ENCODE measurements at places on chromosomes 11 and 22. TPM values are rescaled to one million over a fixed set of nuclear protein-coding genes. Genes with fewer than 3 reads are reported as not detected.

DNA sequence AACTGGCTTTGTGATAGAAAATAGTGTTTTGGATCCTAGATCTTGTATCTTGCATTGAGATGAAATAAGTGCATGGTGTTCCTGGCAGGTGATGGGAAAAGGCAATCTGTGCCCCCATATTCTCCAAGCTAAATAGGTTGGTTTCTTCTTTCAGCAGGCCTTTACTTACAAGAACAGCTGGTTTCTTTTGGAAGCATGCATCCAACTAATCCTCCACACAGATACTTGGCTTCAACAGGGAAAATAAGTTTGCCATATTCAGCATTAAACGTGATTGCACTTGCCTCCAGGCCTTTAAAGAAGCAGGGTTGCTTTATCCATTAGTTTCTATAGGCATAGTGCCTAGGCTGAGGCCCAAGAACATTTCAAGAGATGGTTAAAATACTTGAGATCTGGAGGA lies 59.9 kb downstream of the APIP start:
- no peak overlapping the region for H3K27ac ChIP-seq
- no peaks in the 10 kb centered on the region for H3K4me1 ChIP-seq
- no peaks in the 10 kb centered on the region for H3K27me3 ChIP-seq
- no peak overlapping the region for H3K4me3 ChIP-seq
- no peaks in the 10 kb centered on the region for H3K36me3 ChIP-seq

- DNase-seq, result no peak
- H3K4me1 ChIP-seq, result peaks cover 33% of the 10 kb centered on the region
- H3K27ac ChIP-seq, result peak overlapping the region; percentile 100
- H3K36me3 ChIP-seq, result no peaks in the 10 kb centered on the region
Observed at GRCh38 chr11:86245369-86246292, 1.1 kb downstream of the EED start.

Gene C11orf21
- total RNA-seq, result 0.39 TPM

DNA sequence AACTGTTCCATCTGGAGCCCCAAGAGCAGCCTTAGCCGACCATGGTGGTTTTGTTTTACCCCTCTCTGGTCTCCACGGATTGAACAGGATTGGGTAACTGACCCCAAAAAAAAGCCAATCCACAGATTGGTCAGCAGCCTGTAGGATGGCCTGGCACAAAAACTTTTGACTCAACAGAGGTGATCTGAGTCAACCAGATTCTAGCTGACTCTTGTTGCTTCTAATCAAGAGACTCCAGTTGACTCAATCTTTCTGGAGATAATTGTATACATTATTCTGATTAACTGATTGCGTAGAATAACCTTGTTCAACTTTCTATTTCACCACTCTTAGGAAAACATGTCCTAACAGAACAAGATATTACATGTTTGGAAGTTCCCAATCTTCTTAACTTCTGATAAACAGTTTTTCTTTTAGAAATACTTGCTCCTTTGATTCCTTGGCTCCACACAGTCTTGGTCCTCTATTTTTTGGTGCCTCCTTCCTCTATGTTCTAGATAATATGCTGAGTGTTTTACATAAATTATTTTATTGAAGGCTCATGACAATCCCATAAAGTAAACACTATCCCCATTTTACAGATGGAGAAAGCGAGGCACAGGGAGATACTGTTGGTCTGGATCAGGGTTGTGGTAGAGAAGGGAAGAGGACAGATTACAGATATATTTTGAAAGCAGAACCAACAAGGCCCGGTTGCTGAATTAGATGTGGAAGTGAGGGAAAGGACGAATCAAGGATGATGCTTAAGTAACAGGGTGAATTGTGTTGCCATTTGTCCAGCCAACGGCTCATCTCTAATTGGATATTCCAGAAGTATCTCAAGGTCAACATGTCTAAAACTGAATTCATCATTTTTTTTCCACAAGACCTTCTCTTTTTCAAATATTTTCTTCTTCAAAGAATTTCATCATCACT lies 11.5 kb upstream of the ZC3H12C start:
- H3K36me3 ChIP-seq, result no peaks in the 10 kb centered on the region
- H3K27ac ChIP-seq, result no peak overlapping the region
- H3K27me3 ChIP-seq, result no peaks in the 10 kb centered on the region
- DNase-seq, result no peak

DNA sequence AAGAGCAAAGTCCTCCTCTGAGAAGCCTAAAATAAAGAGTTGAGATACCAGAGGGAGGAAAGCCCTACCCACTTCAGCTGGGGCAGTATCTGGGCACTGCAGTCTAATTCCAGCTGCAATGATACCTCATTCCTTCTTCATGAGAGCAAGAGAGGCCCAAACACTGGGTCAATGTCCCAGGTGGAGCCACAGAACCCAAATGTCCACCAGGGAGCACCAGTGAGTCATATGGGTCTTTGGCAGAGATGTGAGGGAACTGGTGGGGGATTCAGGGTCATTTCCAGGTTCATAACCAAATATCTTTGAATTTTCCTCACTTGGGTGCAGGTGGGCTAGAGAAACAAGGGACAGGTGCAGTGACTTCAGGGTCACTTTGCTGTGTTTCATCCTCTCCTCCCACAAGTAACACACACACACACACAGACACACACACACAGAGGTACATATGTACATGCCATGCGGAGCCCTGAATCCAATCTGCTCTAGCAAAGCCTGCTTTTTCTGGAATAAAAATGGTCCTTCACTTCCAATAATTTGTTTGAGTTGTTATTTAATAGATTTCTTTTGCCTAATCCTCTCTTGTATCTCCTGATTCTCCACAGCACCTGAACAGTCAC lies 585.4 kb downstream of the SOX6 start:
- H3K4me3 ChIP-seq, result no peak overlapping the region
- no peaks in the 10 kb centered on the region for H3K27me3 ChIP-seq
- H3K27ac ChIP-seq, result no peak overlapping the region
- H3K36me3 ChIP-seq, result no peaks in the 10 kb centered on the region
- DNase-seq, result peak; percentile 56

GRCh38 chr11:104917271-104918112 lies 19.2 kb upstream of the CASP12 start:
- H3K27me3 ChIP-seq, result no peaks in the 10 kb centered on the region
- peak overlapping the region; percentile 77 for H3K27ac ChIP-seq
- peaks cover 36% of the 10 kb centered on the region for H3K4me1 ChIP-seq
- DNase-seq, result no peak
- H3K4me3 ChIP-seq, result peak overlapping the region; percentile 33

DNA sequence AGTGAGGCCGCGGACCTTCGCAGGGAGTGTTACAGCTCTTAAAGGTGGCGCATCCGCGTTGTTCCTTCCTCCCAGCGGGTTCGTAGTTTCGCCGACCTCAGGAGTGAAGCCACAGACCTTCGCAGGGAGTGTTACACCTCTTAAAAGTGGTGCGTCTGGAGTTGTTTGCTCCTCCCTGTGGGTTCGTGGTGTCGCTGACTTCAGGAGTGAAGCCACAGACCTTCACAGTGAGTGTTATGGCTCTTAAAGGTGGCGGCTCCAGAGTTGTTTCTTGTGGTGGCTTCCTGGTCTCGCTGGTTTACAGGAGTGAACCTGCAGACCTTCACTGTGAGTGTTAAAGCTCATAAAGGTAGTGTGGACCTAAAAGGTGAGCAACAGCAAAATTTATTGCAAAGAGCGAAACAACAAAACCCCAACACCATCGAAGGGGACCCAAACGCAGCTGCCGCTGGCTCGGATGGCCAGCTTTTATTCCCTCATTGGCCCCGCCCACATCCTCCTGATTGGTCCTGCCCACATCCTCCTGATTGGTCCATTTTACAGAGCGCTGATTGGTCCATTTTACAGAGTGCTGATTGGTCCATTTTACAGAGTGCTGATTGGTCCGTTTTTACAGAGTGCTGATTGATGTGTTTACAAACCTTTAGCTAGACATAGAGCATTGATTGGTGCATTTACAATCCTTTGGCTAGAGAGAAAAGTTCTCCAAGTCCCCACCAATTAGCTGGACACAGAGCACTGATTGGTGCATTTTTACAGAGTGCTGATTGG lies 1.2 kb upstream of the TMEM45B start:
- H3K27me3 ChIP-seq, result peaks cover 18% of the 10 kb centered on the region
- no peak overlapping the region for H3K27ac ChIP-seq
- H3K4me1 ChIP-seq, result no peaks in the 10 kb centered on the region
- no peak overlapping the region for H3K4me3 ChIP-seq
- no peak for DNase-seq

DNA sequence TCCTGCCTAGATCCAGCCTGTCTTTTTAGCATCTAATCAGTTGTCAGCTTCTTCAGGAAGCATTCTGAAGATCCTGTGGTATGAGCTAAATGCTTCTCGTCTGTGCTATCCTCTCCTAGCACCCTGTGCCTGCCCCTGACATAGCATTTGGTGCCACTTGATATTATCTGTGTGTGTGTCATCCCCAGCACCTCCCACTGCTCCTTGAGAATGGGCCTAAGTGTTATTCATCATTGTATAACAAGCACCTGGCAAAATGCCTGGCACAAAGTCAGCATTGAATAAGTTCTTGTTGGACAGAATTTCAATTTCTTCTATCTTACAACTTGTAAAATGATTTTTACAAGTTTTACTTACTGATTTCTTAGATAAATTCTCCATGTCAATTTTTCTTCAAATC lies 28.1 kb upstream of the OLFML1 start:
- no peaks in the 10 kb centered on the region for H3K4me1 ChIP-seq
- no peaks in the 10 kb centered on the region for H3K36me3 ChIP-seq
- H3K27me3 ChIP-seq, result no peaks in the 10 kb centered on the region
- no peak for DNase-seq

Gene OR2AT4
- 1.2 TPM for total RNA-seq

Gene EIF3L
- 274 TPM for total RNA-seq

- H3K27me3 ChIP-seq, result no peaks in the 10 kb centered on the region
- no peak overlapping the region for H3K4me3 ChIP-seq
- no peak overlapping the region for H3K27ac ChIP-seq
Observed at GRCh38 chr11:71562120-71562519, 3.2 kb upstream of the KRTAP5-10 start.

DNA sequence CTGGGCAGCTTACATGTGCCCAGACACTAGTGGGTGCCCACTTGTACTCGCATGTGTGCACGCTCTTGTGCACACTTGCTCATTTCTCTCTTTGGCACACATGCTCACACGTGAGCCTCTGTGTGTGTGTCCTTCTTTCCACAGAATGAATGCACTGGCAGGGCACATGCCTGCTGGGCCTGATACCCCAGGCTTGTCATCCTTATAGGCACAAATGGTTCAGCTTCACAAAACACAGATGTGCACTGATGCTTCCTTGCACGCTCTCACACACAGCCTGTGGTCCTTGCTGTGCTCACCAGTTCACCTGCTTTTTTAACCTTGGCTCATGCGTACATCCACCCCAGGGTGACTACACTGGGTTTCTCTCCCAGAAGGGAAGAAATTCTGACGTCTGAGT lies 174.8 kb downstream of the BUD13 start:
- H3K36me3 ChIP-seq, result no peaks in the 10 kb centered on the region
- H3K27me3 ChIP-seq, result no peaks in the 10 kb centered on the region
- no peaks in the 10 kb centered on the region for H3K4me1 ChIP-seq
- no peak for DNase-seq
- no peak overlapping the region for H3K27ac ChIP-seq
- no peak overlapping the region for H3K4me3 ChIP-seq

DNA sequence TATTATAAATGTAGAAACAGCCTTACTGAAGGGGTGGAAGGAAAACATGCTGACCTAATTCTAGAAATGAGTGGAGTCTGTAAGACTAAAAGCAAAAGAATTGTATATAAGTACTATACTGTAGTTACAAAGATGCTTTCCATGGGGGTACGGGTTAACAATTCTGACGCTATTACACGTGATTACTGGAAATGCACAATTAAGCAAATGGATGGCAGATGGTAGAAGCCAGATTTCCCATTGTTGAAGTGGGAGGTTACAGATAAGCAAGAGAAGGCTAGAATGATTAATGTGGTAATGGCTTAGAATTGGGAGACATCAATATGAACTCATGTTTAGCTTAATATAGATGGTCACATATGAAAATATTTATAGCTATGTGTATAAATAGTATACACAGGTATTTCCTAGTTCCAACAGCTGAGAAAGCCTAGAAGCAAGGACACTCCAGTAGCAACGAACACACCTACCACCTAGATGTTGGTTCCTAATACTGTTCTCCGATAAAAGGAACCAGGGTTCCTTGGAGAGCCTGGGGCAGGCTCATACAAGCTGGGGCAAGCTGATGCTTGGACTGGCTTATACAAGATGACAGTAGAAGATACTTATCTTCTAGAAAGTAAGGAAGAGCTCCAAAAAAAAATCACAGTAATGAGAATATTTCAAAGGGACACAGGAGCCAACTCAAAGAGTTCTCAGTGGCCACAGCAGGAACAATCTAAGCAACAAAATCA lies 13.5 kb downstream of the SMC1B start:
- H3K4me1 ChIP-seq, result no peaks in the 10 kb centered on the region
- no peak for DNase-seq
- H3K36me3 ChIP-seq, result no peaks in the 10 kb centered on the region
- no peaks in the 10 kb centered on the region for H3K27me3 ChIP-seq
- H3K27ac ChIP-seq, result no peak overlapping the region
- H3K4me3 ChIP-seq, result no peak overlapping the region

Gene IGSF22
- not detected for total RNA-seq

- no peaks in the 10 kb centered on the region for H3K27me3 ChIP-seq
- H3K27ac ChIP-seq, result no peak overlapping the region
- no peak overlapping the region for H3K4me3 ChIP-seq
Observed at GRCh38 chr11:115144914-115145313, 359.3 kb downstream of the CADM1 start.

Gene TBX10
- not detected for total RNA-seq

GRCh38 chr11:132681971-132682370 lies 850.3 kb downstream of the OPCML start:
- H3K27me3 ChIP-seq, result no peaks in the 10 kb centered on the region
- no peaks in the 10 kb centered on the region for H3K36me3 ChIP-seq
- H3K27ac ChIP-seq, result no peak overlapping the region
- no peaks in the 10 kb centered on the region for H3K4me1 ChIP-seq
- DNase-seq, result no peak

- no peaks in the 10 kb centered on the region for H3K4me1 ChIP-seq
- no peak overlapping the region for H3K4me3 ChIP-seq
- peaks cover 94% of the 10 kb centered on the region for H3K36me3 ChIP-seq
- no peak for DNase-seq
Observed at GRCh38 chr11:61442616-61443015, 12.7 kb downstream of the SDHAF2 start.

- peaks cover 12% of the 10 kb centered on the region for H3K4me1 ChIP-seq
- no peaks in the 10 kb centered on the region for H3K27me3 ChIP-seq
- no peak overlapping the region for H3K4me3 ChIP-seq
- H3K36me3 ChIP-seq, result no peaks in the 10 kb centered on the region
Observed at GRCh38 chr11:11389238-11389637, 36.2 kb upstream of the CSNK2A3 start.

DNA sequence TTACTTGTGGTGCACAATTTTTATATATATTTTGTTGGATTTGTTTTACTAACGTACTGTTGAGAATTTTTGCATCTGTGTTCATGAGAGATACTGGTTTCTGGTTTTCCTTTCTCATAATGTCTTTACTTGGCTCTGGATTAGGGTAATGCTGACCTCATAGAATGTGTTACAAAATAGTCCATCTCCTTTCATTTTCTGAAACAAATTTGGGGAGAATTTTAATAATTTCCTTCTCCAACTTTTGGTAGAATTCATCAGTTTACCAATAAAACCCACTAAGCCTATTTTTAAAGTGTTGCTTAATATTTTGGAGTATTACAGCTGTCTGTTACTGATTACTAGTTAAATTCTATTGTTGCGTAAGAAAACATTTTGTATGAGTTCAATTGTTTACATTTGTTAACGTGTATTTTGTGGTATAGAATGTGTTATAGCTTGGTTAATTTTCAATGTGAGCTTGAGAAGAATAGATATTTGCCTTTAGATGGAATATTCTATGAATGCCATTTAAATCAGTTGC lies 11.5 kb downstream of the TRIM22 start:
- H3K27me3 ChIP-seq, result no peaks in the 10 kb centered on the region
- H3K27ac ChIP-seq, result no peak overlapping the region
- peaks cover 83% of the 10 kb centered on the region for H3K36me3 ChIP-seq
- H3K4me1 ChIP-seq, result no peaks in the 10 kb centered on the region
- DNase-seq, result no peak
